ENCODE measurements at places on chromosomes 4 and X. TPM values are rescaled to one million over a fixed set of nuclear protein-coding genes. Genes with fewer than 3 reads are reported as not detected.

DNA sequence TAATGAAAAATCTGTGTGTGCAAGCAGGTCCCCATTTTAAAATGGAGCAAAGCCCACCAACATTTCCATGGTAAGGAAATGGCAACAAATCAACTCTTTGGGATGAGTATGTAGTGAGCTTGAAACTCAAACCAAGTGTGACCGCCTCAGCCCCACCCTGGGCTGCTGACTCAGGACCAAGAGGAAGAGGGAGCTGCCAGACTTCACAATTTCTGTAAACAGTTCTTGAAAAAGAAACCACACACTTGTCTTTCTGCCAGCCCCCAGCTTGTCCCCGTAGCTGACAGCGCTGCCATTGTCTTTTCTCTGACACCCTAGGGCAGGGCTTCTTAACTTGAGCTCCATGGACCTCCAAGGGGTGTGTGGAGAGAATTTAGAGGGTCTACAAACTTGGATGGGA, 10.3 kb downstream of the RTL5 start:
- DNase-seq = no peak

DNA sequence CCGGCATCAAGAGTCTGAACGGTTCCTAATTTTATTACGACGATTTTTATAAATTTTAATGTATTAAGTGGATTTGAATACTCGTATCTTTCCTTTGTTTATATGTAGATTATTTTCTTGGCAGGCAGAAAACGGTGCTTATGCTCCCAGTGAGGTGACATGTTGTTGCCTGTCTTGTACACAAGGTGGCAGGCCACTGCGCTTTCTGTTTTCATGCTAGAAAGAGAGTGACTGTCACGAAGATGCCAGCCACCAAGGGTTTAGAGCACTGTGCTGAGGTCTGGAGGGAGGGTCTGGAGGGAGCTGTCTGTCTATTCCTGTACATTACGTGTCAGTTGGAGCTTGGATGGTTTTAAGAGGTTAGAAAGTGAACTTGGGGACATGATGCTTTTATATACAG, 87.7 kb downstream of the SHROOM2 start:
- no peak for DNase-seq

DNA sequence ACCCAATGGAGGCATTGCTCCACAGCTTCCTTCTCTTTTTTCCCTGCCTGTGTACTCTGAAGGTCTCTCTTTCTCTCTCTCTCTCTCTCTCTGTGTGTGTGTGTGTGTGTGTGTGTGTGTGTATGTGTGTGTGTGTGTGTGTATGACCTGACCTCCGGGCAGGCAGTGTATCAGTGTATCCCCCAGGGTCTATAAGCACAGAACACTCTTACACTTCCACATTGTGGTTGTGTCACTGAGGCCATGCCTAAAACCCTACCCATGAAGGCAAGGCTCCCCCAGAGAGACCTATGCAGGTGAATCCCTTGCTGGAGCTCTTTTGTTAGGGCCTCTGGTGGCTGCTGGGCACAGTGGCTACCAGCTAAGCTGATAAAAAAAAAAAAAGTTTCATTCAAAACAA, 300.4 kb upstream of the BMP3 start:
- DNase-seq = no peak

GRCh38 chr4:8695237-8696219, 103.0 kb downstream of the CPZ start:
- no peak for DNase-seq

- no peak for DNase-seq
Measured at GRCh38 chrX:39757971-39758370, 339.8 kb downstream of the BCOR start.

DNA sequence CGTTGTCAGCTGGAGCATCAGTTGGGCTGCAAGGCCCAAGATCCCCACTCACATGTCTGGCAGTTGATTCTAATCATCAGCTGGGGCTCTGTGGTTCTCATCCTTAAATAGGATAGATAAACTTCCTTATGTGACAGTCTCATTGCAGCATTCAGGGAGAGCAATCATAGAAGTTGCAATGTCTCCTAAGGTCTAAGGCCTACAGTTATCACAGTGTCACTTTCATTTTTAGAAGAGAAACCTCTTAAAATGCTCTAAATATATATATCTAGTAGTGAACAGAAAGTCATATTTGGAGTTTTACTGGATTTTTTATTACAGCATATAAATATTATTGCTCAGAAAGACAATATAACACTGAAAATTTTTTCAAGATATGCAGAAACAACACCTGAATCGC, 226.0 kb upstream of the PPP1R2C start:
- DNase-seq = no peak

- DNase-seq = no peak
Measured at GRCh38 chr4:120785202-120785601, 137.3 kb downstream of the PRDM5 start.

GRCh38 chrX:97594646-97595224, 711.0 kb downstream of the RPA4 start:
- DNase-seq = no peak

DNA sequence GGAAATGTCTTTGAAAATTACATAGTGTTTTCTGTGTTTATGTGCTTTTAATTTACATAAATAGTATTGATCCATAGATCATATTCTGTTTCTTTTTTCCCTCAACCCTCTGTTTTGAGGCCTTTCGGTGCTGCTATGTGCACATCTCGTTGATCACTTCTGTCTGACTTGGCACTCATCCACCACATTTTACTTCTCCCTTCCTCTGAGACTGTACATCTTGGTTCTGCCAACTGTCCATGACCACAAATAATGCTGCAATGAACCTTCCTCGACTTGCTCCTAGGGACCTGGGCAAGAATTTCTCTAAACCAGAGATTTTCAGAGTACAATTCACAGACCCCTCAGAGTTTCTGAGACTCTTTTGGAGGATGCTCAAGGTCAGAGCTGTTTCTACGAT, 74.4 kb downstream of the RTL5 start:
- DNase-seq = no peak

GRCh38 chrX:97199501-97199900, 315.8 kb downstream of the RPA4 start:
- no peak for DNase-seq

DNA sequence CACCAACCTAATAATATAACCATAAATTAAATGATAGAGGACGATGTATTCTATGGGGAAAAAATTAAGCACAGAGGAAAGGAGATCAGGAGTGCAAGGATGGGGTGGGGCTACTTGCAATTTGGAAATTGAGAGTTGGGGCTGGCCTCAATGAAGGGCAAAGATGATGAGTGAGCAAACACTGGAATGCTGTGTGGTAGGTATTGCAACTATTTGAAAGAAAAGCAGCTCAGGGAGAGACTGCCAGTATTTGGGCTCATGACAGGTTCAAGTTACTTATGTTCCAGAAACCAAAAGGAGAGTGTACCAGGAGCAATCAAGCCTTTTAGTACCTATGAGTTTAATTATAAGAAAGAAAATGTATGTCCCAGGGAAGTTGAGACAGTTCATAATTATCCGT, 47.4 kb downstream of the ASIC5 start:
- DNase-seq = no peak

DNA sequence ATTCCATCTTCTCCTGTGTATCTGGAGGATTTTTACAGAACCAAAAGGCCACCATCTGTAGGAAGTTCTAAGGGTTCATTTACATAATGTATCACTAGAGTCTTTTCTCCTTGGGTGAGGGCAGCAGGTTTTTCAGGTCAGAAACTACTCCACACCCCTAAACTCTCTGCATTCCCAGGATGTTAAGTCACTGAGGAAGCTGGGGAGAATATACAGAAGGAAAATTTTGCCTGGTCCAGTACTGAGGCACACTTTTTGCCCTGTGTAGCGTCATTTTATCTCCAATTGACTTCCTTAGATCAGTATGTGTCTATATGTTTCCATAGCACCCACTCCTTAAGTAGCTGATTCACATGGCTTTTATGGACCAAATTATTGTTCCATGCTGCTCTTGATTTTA, 17.0 kb downstream of the XKRX start:
- no peak for DNase-seq

- no peak for DNase-seq
Measured at GRCh38 chr4:105624530-105624929, 72.1 kb downstream of the ARHGEF38 start.

GRCh38 chrX:69025802-69026301, 139.4 kb downstream of the PJA1 start:
- DNase-seq = no peak

- no peak for DNase-seq
Measured at GRCh38 chr4:56757261-56757746, 64.2 kb downstream of the SPINK2 start.

DNA sequence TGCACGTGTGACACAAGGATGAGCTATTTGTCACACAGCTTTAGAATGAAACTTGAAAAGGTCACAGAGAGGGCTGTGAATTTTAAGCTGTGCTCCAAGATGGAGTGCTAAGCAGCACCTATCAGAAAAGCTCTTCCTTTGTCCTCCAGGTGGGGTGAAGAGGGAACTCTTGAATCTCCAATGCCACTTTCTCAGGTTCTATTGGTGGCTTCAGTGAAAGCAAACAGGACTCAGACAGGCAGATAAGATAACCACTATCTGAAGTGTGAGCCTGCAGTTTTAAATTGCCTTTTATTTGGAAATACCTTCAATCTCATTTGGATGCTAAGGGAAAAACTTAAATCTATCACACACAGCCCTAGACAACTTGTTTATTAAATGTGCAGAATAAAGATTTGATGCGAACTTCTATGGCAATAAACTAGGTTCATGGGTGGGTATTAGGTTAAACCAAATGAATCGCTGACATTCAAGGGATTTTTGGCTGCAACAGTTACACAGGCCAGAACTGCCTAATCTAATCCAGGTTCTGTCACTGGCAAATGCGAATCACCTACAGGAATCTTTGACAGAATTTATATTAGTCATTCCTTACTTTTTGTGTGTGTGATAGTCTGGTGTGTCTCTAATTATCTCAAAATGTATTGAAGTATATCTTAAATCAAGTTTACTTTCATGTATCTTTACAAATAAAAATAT, 13.6 kb upstream of the PDGFRA start:
- DNase-seq = no peak

GRCh38 chr4:3599951-3600350, 67.7 kb upstream of the LRPAP1 start:
- DNase-seq = no peak

The NDNF gene
- total RNA-seq = 0.47 TPM

The IL3RA gene
- total RNA-seq = 0.41 TPM

The GPR34 gene
- 0.25 TPM for total RNA-seq

The EVC gene
- total RNA-seq = 1.4 TPM

The SLC9B1 gene
- 1.8 TPM for total RNA-seq

The UBA6 gene
- total RNA-seq = 94.6 TPM

The TRAPPC2 gene
- 14.5 TPM for total RNA-seq

The ZGRF1 gene
- total RNA-seq = 52.8 TPM

The FGF2 gene
- total RNA-seq = 4.2 TPM

Measured in activated naive CD4-positive, alpha-beta T cell treated with anti-CD3 and anti-CD28 coated beads, Interleukin-2, amount 50 U/mL, for 72 hours (primary cell).